CD4-positive, alpha-beta T cell treated with Interferon gamma for 1 hour (primary cell): ENCODE measurements at places on chromosomes 12 and 14.

GRCh38 chr14:44820230-44820964 is 141.3 kb downstream of the KLHL28 start:
- DNase-seq = no peak

- DNase-seq = no peak
These were observed 18.1 kb upstream of the PPP1R1A start for GRCh38 chr12:54606556-54606955.

DNA sequence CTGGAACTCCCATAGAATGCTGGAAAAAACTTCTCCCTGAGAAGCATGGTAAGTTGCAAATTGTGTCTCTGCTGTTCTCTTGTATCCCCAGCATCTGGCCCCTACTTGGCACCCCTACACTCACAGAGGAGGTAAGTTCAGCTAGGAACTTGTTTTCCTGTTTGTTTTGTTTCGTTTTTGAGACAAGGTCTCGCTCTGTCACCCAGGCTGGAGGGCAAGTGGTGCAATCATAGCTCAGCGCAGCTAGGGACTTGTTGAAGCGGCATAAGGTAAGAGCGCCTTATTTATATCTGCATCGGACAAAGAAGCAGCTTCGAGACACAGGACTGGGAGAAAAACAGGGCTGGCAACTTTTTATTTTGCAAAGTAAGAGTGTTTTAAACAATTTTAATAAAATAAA is 18.5 kb upstream of the ANO2 start:
- DNase-seq = no peak

- DNase-seq = no peak
These were observed 19.6 kb downstream of the FNTB start for GRCh38 chr14:65006261-65006721.

- DNase-seq = no peak
These were observed 1.0 kb upstream of the RERG start for GRCh38 chr12:15222219-15222618.

DNA sequence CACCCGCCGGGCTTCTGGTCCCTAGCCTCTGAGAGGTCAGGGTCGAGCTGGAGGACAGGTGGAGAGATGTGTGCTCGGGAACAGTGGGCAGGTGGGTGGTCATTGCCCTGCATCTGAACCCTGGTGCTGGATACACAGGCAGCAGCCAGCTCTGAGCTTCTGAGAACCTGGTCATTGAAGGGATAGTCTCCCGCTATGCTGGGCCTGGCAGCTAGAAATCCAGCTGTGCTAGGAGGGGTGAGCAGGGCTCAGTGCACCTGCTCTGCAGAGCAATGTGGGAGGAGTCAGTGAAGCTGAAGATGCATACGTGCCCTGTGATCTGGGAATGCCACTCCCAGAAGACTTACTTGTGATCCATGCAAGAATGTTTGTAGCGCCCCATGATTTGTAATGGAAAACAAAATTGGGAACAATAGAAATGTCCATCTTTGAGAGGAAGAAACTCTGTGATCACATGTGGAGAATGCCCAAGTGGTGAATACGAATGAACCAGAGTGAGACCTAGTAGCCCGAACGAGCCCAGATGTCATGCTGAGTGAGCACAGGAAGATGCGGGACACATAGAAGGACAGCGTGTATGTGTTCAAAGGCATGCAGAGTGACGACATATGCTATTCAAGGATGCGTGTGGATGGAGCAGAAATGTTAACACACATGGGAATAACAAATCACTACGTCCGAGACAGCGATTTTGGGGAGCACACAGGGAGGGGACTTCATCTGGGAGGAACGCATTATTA is 63.4 kb downstream of the AACS start:
- no peak for DNase-seq

DNA sequence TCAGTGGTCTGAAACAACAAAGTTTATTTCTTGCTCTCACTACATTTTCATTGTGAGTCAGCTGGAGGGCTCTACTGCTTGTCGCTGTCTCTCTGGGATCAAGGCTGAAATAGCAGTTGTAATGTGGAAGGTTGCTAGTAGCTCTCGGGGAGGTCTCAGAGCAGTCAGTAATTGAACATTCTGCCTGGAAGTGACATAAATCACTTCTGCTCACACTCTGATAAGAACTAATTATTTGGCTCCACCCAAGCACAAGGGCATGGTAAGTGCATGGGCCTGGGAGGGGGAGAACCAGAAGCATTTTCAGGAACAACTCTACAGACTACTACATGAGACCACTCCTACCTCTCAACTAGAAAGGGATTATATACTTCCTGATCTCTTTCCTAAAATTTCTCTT is 128.2 kb downstream of the TMEM117 start:
- no peak for DNase-seq

DNA sequence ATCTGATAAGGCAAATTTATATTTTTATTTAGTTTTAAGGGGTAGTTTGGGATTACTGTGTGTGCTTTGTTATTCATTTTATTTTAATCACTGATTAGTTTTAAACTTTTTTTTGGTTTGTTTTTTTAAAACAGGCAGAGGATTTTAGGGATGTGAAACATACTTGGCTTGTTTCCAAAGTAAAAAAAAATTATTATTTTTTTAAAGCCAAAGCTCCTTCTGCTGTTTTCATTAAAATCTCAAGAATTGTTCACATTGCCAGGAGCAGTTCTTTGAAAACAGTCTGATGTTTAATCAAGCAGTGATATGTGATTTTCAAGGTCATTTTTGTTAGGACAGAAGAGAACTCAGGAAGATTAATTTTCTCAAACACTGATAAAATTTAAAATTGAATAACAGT is 11.2 kb downstream of the TTC8 start:
- DNase-seq = no peak

DNA sequence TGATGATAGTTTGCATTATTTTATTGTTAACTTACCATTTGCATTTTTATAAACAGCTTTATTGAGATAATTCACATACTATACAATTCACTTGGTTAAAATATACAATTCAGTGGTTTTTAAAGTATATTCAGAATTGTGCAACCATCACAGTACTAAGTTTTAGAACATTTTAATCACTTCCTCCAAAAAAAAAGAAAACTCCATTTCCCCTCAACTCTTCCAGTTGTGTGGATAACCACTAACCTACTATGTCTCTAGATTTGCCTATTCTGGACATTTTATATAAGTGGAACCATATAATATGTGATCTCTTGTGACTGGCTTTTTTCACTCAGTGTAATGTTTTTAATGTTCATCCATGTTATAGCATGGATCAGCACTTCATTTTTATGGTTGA is 41.3 kb downstream of the WNK1 start:
- no peak for DNase-seq

- DNase-seq = no peak
These were observed 290.8 kb upstream of the NOVA1 start for GRCh38 chr14:26888592-26888991.

DNA sequence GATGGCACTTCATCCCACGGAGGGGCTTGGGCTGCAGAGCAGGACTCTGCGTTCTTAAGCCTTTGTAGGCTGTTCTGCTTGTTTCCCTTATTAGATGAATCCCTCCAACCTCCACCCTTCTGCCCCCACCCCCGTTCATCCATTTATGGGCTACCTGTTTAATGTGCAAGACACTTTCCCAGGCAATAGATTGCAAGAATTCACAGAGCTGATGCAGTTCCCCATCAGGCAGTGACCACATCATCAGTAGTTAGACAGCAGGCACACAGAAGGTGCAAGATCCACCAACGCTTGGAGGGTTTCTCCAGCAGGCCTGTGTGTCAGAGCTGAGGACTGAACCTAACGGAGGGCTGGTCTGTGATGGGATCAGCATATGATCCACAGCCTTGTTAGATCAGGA is 1.2 kb upstream of the C1R start:
- DNase-seq = no peak

DNA sequence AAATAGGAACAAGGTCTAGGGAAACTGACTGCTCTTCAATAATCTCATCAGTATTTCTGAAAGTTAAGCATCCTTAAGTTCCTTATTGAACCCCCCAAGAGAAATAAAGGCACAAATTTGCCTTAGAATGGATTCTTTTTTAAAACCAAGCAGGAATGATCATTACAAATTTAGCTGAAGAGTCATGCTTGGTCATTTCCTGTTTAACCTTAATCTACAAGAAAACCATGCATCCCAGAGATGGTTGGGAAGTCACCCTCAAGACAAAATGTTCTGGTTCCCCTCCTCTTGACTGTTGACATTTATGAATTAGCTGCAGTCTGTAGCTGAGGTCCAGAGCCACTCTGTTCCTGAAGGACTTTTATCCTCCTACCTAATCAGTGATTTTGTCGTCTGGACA is 291.8 kb upstream of the G2E3 start:
- DNase-seq = no peak

DNA sequence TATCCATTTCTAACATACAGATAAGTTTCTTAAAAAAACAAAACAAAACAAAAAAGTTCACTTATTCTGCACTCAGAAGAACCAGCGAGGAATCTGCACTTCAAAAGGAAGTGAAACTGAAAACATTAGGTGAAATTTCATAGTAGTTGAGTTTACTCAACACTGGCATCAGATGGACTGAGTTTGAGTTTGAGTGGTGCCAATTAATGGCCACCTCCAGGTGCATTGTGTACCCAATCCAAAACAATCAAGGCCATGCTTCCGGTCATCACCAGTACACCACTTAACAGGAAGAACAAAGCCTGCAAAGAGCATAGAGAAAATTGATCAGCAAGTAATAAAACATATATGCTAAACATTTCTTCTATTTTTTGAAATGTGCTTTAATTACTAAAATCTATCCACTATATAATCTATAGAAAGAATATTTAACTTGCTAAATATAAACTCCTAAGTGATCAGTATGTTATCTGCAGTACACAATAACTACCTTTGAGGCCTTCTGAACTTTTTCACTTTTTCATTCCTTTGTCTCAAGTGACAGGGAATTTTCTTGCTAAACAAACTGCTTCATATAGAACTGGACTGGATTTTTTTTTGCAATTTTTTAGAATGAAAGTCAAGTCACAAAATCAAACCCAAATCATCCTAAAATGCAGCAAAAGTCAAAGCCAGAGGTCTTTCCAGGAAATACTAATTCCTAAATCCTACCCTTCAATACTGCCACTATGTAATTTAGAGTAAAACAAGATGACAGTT is 11.5 kb downstream of the SLC38A2 start:
- no peak for DNase-seq

GRCh38 chr14:102579696-102580549 is 12.5 kb upstream of the RCOR1 start:
- no peak for DNase-seq

DNA sequence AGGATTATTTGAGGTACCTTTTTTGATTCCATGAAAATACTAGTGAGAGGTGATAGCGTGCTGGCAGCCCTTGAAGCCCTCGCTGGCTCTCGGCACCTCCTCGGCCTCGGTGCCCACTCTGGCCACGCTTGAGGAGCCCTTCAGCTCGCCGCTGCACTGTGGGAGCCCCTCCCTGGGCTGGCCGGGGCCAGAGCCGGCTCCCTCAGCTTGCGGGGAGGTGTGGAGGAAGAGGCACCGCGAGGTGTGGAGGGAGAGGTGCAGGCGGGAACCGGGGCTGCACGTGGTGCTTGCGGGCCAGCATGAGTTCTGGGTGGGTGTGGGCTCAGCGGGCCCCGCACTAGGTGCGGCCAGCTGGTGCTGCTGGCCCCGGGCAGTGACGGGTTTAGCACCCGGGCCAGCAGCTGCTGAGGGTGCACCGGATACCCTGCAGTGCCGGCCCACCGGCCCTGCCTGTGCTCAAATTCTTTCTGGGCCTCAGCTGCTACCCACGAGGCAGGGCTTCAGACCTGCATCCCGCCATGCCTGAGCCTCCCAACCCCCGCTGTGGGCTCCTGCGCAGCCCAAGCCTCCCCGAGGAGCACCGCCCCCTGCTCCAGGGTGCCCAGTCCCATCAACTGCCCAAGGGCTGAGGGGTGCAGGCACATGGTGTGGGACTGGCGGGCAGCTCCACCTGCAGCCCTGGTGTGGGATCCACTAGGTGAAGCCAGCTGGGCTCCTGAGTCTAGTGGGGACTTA is 7.4 kb downstream of the MOK start:
- no peak for DNase-seq

- DNase-seq = no peak
These were observed 14.4 kb downstream of the IGF1 start for GRCh38 chr12:102465762-102466560.

DNA sequence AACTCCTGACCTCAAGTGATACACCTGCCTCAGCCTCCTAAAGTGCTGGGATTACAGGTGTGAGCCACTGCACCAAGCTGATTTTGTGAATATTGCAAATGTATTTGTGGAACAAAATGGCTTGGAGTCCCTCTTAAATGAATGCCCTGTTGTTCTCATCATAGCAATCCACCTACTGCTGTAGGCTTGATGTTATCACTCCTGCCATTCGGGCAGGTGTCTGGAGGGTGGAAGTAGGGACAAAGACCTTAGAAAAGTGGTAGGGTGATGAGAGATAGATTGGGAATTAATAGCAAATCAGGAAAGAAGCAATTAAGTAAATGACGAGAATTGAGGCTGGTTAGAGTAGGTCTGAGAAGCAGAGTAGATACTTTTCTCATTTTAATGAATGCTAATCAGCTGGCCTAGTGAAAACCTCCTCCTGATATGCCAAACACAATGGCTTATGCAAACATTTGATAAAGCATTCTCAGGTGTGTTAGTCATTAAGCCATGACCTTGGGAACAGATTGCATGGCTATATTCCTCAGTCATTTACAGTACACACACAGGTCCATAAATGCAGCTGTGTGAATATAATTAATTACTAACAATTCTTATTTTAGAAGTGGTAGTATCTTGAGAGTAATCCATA is 60.5 kb upstream of the USP44 start:
- no peak for DNase-seq

DNA sequence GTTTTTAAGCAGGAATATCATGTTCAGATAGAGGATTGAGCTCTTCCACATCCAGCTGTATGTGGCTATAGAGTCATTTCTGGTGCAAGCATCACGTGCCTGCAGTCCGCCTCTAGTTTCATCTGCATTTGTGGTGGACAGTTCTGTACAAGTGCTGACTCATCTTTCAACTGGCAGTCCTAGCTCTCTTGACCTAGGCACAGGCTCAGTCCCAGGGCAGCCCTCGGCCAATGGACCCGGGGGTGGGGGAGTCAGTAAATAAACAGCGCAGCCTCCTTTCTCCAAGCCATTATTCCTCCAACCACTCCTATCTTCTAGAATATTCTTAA is 41.8 kb upstream of the FRMD6 start:
- no peak for DNase-seq

- DNase-seq = no peak
These were observed 75.3 kb downstream of the PPP1R12A start for GRCh38 chr12:79859646-79860045.

- no peak for DNase-seq
These were observed 411.0 kb upstream of the OR4E1 start for GRCh38 chr14:22084393-22085281.

DNA sequence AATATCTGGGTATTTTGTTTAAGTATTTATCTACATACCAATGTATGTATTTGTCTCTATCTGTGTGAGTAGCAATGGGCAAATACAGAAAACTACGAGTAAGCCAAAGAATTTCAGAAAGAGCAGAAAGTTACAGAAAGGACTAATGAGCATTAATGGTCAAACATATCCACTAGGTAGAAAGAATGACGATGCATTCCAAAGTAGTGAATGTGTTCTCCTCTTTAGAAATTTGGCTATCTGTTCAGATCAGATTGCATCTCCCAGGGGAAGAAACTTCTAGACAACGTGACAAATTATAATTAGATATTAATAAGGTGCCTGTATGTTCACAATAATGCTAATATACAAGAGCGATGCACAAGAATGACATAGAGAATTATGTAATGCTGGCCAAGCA is 194.5 kb upstream of the GZMB start:
- DNase-seq = no peak

GRCh38 chr14:50822501-50823042 is 8.4 kb downstream of the NIN start:
- DNase-seq = no peak
